ENCODE measurements at places on chromosomes 1 and 21.

GRCh38 chr1:22373252-22373651, 78.4 kb upstream of the ZBTB40 start:
- no peak for DNase-seq

- DNase-seq = no peak
Observed at GRCh38 chr1:164660775-164661174, 101.8 kb downstream of the PBX1 start.

- no peak for DNase-seq
Observed at GRCh38 chr1:43706598-43707189, 642 bp upstream of the ST3GAL3 start.

GRCh38 chr1:161098210-161099068, at the start of gene KLHDC9:
TSS of gene KLHDC9 (plus strand) at chr1:161098361. CDS start at chr1:161098536, 175 bp downstream.
- DNase-seq = peak; percentile 53

- DNase-seq = no peak
Observed at GRCh38 chr1:186627019-186627418, 53.2 kb downstream of the PTGS2 start.

DNA sequence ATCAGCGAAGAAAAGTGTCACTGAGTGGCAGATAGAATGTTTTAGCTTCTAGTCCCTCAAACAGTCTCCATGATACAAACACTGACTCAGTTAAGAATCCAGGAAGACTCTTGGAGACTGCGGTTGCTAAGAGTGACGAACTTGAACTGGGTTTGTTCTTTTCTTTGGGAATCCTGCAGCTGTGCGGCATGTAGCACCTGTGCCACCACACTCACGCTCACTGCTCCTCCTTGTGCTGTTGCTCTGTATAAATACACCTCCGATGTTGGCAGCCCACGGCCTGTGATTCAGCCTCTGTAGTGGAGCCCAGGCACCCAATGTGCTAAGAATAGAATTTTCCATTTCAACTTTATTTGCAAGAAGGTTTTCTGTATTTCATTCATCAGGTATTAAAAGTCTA, 5.5 kb upstream of the PPIE start:
- DNase-seq = no peak

GRCh38 chr1:181129771-181130606, 41.5 kb downstream of the IER5 start:
- DNase-seq = no peak

DNA sequence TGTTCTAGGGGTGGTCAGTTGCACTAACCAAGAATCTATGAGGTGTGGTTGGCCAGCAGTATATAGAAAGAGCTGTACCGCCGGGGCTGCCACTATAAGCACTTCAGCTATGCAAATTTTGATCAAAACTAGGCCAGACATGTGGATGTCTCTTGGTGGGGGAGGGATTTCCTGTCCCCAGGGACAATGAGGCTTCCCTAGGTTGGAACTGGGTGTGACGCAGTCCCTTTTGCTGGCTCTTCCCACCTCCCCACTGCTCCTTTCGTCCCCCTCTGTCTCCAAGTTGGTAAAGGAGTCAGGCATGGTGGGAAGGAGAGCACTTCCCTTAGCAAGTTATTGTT, 13.6 kb downstream of the SDCCAG8 start:
- no peak for DNase-seq

DNA sequence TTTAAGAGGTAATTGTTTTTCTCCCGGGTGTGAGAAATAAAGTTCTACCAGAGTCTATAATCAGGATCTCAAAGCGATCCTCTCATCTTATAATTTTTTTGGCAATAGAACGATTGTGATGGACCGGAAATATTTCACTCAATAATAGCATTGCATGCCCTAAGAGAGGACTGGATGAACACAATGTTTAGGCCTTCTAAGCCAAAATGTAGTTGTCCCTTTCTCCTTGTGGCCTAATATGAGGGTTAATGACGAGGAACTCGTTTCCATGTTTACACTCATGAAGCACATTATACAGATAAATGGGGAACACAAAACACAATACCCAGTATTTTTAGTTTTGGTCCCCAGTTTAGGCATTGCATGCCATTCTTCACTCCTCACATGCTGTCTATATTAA, 5.9 kb downstream of the TBX15 start:
- no peak for DNase-seq

DNA sequence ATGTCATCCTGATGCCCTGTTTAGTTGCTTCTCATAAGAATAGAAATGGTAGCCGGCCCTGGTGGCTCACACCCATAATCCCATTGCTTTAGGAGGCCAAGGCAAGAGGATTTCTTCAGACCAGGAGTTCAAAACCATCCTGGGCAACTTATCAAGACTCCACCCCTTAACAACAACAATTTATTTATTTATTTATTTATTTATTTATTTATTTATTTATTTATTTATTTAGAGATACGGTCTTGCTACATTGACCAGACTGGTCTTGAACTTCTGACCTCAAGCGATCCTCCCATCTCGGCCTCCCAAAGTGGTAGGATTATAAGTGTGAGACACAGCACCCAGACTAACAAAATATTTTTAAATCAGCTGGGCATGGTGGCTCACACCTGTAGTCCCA, 4.0 kb downstream of the MT1HL1 start:
- no peak for DNase-seq

DNA sequence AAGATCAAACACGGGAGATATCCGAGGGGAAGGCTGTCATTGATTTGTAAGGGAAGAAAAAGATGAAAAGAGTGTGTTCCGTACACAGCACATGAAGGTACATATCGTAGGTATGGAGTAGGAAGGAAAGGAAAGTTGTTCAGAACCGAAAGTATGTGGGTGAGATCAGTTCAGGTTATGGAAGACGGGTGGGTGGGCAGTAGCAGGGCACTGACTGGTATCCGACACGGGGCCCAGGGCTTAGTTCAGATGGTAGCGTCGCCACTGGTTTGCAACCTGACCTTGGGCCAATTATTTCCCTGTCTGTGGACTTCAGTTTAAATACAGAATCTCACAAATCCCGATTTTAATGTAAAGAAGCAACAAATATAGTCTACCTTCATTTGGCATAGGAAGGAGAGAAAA, 27.8 kb upstream of the A3GALT2 start:
- DNase-seq = no peak

DNA sequence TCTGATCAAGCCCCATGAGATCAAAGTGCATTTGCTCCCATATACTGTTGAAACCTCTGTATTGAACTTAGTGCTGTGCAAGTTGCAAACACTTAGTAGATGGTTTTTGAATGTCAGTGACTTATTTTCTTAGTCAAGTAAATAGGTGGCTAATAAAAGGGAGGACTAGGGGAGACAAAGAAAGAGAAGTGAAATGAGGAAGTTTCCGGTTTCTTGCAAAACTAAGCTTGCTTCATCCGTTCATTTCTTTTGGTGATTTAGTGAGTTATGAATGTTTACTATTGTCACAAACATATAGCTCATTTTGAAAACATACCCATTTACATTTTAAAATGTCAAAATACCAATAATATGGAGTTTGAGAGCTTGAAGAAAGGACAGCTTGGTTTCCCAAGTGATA, 23.0 kb downstream of the ADAMTS5 start:
- DNase-seq = no peak

GRCh38 chr21:37700641-37701202, 215.5 kb downstream of the KCNJ6 start:
- DNase-seq = peak; percentile 30

- DNase-seq = no peak
Observed at GRCh38 chr1:24641646-24642151, 1.4 kb upstream of the SRRM1 start.

- no peak for DNase-seq
Observed at GRCh38 chr1:172895050-172895460, 155.7 kb downstream of the TNFSF18 start.

Data from cerebellar nuclear complex (tissue), 1 donor.